Brain microvascular endothelial cell (primary cell): ENCODE measurements at places on chromosomes 13 and 19.
A peak's percentile ranks its signal among the peaks of the same experiment; 100 is the strongest.

GRCh38 chr13:100098445-100099116 is 9.7 kb downstream of the PCCA start:
- no peak for DNase-seq

- DNase-seq = no peak
These were observed 29.8 kb downstream of the DZIP1 start for GRCh38 chr13:95614641-95615245.

DNA sequence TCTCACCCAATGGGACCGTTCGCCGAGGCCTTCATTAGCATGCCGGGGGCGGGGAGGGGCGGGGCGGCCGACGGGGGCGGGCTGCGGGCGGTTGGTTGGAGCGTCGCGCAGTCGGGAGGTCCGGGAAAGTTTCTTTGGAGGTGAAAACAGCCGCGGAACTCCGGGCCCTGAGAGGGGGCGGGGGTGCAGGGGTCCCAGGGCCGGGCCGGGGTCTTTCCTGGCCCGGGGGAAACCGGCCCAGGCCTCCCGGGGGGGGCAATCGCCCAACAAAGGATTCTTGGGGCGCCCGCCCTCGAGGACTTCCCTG is at the start of gene HMG20B:
TSS of gene HMG20B (plus strand) at position 90 of the 307 bp plus-strand sequence. CDS start 366 bp downstream, outside the sequence.
- DNase-seq = no peak

DNA sequence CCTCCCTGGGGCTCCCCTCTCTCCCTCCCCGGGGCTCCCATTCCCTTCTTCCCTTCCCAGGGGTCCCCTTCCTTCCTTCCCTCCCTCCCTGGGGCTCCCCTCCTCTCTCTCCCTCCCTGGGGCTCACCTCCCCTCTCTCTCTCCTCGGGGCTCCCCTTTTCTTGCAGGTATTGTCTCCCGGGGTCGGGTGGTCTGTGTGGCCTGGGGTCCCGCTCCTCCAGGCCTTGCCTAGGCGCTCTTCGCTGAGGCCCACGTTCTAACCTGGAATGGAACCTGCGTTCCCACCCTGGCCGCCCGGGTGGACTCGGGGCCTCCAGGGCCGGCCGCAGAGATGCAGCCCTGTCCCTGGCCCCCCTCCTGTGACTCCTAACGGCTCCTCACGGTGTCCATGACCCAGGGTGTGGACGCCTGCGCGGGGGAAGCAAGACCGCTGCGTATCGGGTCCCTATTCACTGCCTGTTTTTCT is 940 bp upstream of the DCUN1D2 start:
- DNase-seq = no peak

DNA sequence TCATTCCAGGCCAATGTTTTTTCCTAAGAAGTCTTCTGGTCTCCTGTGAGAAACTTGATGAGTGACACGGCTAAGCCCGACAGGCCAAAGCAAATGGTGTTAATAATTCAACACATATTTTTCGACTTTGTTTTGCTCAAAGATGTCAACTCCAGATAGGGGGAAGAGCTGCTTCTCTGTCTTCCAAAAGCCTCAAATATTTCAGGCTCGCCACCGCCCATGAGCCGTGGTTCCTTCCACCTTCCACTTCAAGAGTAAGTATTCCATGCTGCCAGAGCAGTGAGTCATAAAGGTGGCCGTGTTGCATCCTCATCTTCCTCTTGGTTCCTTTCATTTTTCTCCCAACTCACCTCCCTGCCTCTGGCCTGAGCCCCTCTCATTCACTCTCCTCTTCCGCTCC is 272.6 kb downstream of the EFNB2 start:
- DNase-seq = no peak

GRCh38 chr13:46728777-46729176 is 68.2 kb downstream of the ESD start:
- no peak for DNase-seq

DNA sequence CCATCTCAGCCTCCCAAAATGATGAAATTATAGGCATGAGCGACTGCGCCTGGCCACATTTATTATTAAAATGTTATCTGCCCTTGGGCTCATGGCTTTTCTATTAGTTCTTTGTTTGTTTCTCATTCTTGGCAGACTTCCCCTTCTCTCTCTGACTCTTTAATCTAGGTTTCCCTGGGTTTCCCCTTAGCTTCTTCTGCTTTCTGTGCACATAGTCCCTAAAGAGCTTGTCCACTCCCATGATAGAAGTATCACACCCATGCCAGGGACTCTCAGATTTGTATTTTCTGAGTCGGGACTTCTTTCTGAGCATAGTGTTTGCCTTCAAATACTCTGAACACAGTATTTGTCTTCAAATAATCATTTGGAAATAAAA is 38.6 kb upstream of the ITM2B start:
- peak; percentile 12 for DNase-seq
